MM.1S (cell line): ENCODE measurements at places on chromosomes 1 and 21.

GRCh38 chr1:182998482-182998881 is 24.7 kb upstream of the LAMC1 start:
- DNase-seq = no peak

GRCh38 chr1:5926686-5927435 is 65.4 kb downstream of the NPHP4 start:
- DNase-seq = no peak

- peak; percentile 36 for DNase-seq
Measured at GRCh38 chr1:100463791-100464424, 74.0 kb upstream of the GPR88 start.

DNA sequence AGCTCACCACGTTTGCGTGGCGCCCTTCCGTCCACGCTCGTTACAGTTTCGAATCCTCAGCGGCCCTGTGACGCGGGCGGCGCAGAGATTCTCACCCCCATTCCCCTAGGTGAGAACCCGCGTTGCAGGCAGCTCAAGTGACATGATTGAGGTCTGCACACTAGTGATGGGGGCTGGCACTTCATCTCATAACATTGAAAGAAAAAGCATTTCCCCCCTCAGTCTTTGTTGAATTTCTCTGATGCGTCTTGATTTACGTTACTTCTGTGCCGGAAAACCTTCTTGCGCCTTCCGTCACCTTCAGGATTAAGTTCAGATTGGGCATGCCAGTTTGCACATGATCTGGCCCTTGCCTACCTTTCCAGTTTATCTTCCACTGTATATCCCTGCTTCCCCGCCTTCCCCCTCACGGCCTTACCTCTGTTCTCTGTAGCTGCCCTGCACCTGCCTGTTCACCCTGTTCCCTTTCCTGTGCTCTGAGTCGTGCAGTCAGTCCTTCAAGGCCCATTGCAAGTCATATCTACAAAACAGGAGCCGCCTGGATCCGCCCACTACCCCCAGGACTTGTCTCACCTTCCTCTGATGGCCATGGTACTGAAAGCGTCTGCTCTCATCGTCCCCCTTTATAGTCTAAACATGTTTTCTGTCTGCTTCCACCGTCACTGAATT is 1.1 kb downstream of the CTPS1 start:
- peak; percentile 54 for DNase-seq

- DNase-seq = no peak
Measured at GRCh38 chr1:114903480-114903879, 48.8 kb downstream of the SYCP1 start.

DNA sequence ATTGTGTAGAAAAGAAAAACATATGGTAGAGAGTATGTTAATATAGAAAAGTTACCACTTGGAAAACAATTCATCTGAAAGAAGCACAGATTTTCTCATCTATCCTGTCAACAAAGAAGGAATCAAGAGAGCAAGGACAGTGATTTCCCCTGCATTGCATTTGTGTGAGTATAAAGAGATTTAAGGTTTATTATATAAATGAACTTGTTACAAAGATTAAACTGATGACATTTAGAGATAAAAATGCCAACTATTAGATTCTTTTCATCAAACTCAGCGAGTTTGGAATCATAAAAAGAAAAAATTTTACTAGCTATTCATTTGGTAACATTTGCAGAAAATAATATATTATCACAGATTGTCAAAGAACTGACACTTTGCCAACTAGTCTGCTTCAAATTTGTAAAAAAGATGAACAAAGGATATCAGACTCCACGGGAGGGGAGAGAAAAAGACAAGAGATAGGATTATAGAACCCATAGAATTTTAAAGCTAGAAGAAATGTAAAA is at the start of gene RGS21:
Gene RGS21 (plus strand): TSS at position 51 of the 509 bp plus-strand sequence. CDS start 26,045 bp downstream, outside the sequence.
- DNase-seq = no peak

- no peak for DNase-seq
Measured at GRCh38 chr1:32336591-32336932, 529 bp upstream of the MARCKSL1 start.

GRCh38 chr1:41673806-41674205 is 189.3 kb upstream of the EDN2 start:
- DNase-seq = peak; percentile 60

DNA sequence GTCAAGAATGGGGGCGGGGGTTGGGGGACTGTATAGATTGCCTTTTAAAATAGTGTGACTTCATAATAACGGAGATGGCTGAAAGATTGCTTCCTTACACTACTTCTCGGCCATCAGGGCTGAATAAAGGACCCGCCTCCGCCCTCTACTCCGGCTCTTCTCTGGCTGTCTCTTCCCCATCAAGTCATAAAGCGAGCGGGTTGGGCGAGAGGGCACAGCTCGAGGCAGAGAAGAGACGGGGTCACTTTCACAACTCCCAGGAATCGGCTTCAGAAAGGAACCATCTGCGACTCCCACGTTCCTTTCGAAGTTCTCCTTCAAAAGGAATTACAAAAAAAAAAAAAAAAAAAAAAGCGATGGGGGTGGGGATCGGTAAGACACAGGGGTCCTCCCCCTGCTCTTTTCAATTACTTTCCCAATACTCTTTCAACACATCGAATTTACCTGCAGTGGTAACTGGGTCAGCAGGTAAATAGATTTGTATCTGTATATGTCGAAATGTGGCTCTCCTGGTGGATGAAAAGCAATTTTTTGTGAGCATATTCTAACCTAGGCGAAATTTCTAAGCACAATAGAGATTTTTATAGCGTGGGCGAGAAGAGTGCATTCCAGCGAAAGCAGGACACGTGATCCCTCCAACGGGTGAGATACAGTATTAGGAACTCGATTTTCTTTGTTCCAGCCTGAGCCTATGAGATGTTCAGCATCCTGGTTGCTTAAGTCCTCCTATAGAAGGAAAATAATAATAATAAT is 2.0 kb downstream of the LRRC7 start:
- no peak for DNase-seq

DNA sequence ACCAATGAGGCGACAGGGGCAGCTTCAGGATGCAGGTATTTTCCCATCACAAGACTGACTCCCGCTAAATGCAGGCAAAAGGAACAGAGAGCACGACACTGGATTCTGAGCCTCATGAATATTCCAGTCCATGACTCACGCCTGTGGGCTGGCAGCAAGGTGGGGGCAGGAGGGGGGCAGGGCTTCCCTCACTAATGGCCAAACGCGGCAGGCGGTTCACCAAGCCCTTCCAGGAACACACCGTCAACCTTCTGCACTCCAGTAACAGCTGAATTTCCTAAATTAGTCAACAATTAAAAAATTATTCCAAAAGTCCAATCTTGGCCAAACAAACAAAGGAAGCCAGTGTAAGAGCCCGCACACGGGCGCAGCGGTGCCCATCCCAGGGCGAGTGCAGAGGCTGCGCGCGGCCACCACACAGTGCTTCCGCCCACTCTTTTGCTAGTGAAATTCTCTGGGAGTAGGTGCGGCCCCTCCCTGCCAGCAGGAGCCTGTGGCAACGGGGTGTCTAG is 12.5 kb upstream of the GPR153 start:
- DNase-seq = no peak

GRCh38 chr21:30102871-30103270 is 63.7 kb downstream of the CLDN17 start:
- no peak for DNase-seq

- DNase-seq = no peak
Measured at GRCh38 chr1:197355248-197355995, 87.4 kb downstream of the CRB1 start.
